ENCODE measurements at places on chromosomes 6 and 20.

DNA sequence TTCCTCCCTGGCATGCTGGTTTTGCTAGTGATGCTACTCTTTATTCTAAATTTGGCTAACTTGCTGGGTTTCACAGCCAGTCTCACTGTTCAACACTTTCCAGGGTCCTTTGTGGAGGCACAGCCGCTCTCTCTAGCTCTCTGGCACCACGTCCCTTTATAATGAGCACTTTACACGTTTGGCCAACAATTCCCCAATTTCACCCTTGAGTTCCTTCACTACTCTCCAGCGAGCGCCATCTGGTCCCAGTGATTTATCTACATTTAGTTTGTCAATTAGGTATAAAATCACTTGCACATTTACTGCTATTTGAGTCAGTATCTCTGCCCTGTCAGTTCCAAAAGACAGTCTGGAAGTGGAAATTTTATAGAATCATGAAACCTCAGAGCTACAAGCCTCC lies 241.9 kb upstream of the MOCS1 start:
- no peak for DNase-seq

DNA sequence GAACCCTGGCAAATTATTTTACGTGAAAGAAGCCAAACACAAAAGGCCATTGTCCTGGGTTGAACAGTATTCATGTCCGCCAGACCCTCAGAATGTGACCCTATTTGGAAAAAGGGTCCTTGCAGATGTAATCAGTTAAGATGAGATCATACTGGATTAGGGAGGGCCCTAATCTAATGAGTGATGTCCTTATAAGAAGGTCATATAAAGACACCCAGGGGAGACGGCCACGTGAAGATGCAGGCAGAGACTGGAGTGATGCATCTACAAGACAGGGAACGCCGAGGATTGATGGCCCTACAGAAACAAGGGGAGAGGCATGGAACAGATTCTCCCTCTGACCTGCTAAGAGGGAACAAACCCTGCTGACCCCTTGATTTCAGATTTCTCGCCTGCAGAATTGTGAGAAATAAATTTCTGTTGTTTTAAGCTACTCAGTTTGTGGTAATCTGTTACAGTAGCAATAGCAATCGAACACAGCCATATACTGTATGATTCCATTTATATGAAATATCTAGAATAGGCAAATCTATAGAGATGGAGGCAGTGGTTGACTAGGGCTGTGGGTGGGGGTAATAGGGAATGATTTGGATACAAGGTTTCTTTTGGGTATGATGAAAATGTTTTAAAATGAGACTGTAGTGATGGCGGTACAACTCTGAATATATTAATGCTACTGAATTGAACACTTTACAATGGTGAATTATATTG lies 132.9 kb upstream of the NUP153 start:
- DNase-seq = no peak

DNA sequence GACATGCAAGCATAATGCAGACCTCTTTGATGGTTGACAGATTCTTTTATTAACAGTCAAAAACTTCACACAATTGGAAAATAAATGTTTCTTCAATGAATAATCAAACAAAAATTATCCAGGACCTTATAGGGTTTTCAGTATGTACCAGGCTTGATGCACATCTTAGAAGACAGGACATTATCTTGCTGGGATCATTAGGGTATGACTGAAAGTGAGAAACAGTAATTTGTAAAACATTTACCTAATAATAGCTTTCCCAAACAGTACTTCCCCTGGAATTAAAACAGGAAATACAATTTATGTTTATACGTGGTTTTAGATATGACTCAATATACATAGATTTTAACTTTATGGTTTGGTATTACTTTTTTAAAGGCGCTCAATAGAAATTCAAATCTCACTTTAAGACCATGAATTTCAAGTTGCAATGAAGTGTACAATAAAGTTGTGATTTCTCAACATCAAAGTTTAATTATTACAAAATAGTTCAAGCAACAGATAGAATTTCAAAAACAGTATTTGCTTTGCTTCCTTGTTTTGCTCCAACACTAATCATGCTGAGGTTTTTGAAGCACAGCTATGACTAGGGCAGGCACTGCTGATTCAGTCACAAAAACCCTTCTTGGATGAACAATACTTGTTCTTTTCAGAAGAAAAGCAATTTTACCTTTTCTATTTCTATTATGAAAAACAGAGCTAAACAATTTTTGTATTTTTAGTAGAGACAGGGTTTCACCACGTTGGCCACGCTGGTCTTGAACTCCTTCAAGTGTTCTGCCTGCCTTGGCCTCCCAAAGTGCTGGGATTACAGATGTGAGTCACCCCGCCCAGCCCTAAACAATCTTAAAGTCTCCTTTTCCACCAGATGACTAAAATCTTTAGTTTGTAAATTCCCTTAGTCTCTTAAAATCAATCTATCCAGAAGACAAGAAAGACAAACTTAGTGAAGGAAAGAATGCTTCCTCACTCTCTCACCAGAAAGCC lies 13.7 kb downstream of the SOD2 start:
- peak; percentile 56 for DNase-seq

- DNase-seq = no peak
These were observed 6.1 kb downstream of the FBXO5 start for GRCh38 chr6:152976749-152977148.

GRCh38 chr20:49985617-49986016 lies 2.8 kb downstream of the SNAI1 start:
- DNase-seq = no peak

- DNase-seq = no peak
These were observed 5.5 kb downstream of the ZSCAN12 start for GRCh38 chr6:28393912-28394662.

GRCh38 chr6:98586163-98586562 lies 248.2 kb upstream of the POU3F2 start:
- DNase-seq = no peak

DNA sequence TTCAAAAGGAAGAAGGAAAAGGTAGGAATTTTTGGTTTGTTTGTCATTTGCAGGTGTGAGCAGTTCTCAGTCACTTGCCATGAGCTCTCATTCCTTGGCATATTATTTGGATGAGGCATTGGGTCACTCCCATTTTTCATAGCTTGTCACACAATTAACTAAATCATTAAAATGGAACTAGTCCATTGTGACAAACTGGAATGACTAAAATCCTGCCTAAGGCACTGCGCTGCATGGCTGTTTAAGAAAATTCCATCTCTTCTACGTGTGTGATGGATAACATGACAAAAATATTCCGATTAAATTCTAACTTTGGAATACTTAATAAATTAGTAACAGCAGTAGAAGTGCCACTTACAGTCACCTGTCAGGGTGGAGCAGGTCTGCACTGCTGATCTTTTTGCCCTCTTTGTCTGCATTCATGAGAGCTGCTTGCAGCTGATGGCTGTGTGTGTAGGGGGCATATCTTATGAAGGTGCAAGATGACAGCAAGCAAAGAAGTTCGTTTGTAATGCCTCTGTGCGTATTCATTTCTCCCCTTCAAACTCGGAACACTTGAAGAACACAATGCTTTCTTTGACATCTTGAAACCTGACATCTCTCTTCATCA lies 1292.6 kb upstream of the MAP3K7 start:
- no peak for DNase-seq

DNA sequence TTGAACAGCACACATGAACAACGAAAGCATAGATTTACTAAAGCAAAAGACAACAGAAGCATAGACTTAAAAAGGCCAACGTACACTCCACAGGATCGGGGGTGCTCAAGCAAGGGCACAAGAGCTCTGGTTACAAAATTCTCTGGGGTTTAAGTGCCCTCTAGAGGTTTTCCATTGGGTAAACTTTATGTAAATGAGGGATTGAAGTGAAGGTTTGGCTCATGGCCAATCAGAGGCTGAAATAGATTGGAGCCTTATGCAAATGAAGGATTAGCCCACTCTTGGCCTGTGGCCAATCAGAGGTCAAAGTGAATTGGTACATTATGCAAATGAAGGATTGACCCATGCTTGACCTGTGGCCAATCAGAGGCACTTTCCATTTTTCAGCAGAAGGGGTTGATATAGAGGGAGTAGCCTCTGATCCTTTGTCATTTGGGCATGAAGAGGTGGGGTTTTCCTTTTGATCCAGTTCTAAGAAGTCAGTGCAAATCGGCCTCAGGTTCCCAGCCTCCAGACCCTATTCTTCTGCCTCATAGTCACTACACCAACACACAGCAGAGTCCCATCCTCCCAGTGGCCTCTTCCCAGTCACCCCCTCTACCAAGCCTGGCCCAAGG lies 244.9 kb downstream of the THBS2 start:
- peak; percentile 3 for DNase-seq

GRCh38 chr20:63125581-63125837 lies 90.4 kb downstream of the YTHDF1 start:
- DNase-seq = no peak

- DNase-seq = no peak
These were observed 100.2 kb upstream of the TIAM2 start for GRCh38 chr6:154894902-154895301.

GRCh38 chr6:40887079-40887791 lies 151.8 kb downstream of the UNC5CL start:
- no peak for DNase-seq

GRCh38 chr6:80639181-80639629 lies 532.7 kb downstream of the BCKDHB start:
- no peak for DNase-seq

DNA sequence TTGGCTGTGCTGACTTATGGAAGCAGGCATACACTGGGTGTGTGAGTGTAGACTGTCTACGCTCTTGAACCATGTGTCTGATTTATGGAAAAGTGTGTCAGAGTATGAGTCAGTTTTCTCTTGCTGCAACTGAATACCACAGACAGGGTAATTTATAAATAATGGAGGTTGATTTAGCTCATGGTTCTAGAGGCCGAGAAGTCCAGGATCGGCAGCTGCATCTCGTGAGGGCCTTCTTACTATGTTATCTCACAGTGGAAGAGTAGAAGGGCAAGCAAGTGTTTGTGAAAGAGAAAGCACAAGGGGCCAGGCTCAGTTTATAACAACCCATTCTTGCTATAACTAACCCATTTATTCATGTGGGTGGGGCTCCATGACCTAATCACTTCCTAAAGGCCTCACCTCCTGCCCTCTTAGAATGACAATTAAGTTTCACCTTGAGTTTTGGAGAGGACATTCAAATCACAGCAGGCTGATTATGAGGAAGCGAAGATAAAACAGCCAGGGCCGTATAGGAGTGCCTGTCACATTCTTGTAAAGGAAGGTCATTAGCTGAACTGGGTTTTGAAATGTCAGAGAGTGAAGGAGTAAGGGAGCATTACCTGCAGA lies 6.7 kb downstream of the GPR31 start:
- DNase-seq = no peak

GRCh38 chr6:143099647-143100046 lies 39.0 kb downstream of the AIG1 start:
- no peak for DNase-seq

DNA sequence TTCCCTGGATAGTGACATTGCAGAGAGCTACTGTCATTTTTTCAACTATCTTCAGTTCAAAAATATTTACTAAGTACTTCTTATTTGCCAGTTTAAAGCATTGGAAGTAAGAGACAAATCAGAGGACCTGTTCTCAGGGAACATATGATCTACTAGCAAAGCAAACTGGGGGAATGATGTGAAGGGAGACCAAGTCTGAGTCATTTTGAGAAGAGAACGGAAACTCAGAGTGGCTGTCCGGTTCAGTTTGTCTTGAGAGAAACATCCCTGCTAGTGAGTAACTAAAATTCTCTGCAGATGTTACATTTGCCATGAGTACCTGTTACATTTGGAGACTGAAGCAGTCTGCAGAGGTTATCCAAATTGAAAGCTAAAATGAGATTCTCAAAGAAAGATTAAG lies 118.3 kb downstream of the KCNQ5 start:
- DNase-seq = no peak

GRCh38 chr6:1113916-1114540 lies 197.9 kb upstream of the FOXQ1 start:
- DNase-seq = no peak

DNA sequence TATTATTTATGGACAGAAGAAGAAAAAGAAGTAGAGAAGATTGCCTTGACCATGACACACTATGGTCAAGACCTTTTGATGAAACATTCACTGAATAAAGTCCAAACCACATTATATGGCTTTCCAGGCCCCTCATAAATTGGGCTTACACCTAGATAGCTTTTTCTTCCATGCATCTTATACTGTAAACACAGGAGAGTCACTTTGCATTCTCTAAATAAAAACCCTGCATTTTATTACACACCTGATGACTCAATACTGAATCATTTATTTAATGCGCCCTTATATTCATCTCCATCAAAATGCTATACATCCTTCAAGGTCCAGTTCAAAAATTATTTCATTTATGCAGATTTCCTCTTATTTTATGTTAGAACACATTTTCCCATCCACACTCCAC lies 78.0 kb downstream of the COL21A1 start:
- no peak for DNase-seq

- DNase-seq = no peak
These were observed 5.5 kb downstream of the ITCH start for GRCh38 chr20:34368547-34368946.

DNA sequence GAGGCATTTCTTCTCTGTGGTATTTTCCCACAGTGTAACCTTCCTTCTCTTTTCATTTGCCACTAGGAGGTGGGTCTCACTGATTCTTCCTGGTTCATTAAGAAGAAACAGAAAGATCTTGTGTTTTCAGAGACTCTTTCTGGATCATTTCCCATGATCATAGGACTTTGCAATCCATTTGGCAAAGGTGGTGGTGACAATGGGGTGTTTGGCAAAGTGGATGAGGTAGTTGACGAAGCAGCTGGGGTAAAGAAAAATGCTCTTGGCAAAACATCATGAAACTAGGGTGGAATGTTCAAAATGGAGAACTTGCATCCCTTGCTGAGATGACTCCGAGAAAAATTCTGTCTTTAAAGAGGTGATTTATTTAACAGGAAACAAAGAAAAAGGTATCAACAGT lies 50.6 kb downstream of the TRAF3IP2 start:
- DNase-seq = peak; percentile 35

GRCh38 chr20:51961964-51962761 lies 159.8 kb upstream of the SALL4 start:
- no peak for DNase-seq

DNA sequence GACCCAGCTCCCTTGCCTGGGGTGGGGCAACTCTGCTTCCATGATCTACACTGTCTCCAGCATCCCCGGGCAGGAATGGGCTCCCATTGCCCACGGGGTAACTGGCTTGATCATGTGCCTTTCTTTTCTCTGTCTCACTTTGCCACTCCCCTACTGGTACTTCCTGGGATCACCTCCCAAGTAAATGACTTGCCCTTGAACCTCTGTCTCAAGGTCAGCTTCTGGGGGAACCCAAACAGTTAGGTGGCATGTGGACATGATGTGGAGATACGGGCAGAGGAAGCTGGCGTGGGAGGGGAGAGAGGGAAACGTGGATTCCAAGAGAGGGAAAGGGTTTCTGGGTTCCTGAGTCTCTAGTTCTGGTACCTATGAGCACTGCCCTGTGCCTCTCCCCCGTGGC lies 63.8 kb upstream of the RALY start:
- DNase-seq = no peak

Data from EL (cell line).